HS-5 (cell line): ENCODE measurements at places on chromosomes 7 and 10.

DNA sequence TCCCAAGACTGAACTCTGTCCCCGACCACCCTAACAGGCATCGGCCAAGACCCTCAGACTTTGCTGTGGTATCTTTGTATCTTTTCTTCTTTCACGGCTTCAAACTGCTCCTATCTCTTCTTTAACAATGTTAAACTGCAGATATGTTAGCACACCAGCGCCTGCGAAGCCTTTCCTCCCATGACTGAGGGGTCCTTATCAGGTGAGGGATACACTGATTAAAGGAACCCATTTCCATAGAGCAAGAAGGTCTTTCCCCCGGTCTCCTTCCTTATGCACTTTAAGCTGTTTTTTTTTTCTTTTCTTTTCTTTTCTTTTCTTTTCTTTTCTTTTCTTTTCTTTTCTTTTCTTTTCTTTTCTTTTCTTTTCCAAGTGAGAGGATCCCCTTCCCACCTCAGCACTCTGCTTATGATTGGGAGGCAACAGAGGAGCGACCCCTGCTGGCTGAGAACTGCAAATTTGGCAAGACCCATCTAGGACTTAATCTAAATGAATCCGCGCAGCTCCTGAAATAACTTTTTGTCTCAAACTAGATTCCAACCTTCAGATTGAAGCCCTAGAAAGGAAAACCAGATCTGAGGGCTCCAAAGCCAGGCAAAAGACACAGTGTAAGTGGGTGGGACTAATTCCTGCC is 109.9 kb downstream of the ITGB8 start:
- no peak for DNase-seq

- no peak for DNase-seq
These were observed 44.2 kb upstream of the NPFFR1 start for GRCh38 chr10:70328018-70328417.

DNA sequence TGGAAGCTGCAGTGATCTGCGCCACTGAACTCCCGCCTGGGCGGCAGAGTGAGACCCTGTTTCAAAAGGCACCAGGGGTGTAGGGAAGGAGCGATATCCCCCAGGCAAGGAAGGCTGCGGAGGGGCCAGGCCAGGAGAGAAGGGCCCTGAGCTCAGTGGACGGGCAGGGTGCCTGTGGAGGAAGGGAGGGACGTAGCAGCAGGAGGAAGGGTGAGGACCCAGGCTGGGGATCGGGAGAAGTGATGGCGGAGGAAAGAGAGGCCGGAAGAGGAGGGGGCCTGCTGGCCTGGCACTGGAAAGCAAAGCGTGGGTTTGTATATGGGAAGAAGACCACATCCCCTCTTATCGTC is 45.6 kb downstream of the ALOX5 start:
- no peak for DNase-seq

DNA sequence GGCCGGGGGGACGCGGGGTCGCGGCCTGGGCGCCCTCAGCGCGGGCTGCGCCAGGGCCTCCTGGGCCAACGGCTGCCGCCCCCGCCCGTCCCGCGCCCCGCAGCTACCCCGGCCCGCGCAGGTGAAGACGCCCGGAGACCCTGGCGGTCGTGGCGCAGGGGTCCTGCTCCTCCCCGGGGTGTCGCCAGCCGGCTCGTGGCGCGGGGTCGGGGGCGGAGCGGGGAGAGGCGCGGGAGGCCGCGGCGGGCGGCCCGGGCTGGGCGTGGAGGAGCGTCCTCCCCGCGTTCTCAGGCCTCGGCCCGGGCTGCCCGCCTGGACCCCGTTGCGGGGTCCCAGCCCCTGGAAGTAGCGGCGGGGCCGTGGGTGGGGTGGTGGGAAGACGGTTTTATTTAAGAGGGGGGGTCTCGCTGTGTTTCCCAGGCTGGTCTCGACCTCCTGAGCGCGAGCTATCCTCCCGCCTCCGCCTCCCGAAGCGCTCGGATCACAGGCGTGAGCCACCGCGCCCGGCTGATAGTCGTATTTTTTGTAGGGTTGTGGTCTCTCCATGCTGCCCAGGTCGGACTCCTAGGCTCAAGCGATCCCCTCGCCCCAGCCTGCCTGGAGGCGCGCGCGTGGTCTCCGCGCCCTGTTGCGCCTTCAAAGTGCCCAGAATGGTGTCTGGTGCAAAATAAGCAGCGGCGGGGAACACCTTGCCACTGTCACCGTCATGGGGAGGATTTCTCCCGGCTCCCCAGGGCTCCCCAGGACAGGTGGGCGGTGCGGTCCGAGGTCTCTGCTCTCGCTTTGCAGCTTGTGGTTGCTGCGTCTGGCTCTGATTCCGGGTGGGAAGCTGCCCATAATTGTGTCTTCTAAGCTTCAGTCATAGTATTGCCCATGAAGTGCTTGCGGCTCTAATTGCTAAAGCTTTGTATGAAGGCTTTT is 15.3 kb upstream of the SUN1 start:
- no peak for DNase-seq

DNA sequence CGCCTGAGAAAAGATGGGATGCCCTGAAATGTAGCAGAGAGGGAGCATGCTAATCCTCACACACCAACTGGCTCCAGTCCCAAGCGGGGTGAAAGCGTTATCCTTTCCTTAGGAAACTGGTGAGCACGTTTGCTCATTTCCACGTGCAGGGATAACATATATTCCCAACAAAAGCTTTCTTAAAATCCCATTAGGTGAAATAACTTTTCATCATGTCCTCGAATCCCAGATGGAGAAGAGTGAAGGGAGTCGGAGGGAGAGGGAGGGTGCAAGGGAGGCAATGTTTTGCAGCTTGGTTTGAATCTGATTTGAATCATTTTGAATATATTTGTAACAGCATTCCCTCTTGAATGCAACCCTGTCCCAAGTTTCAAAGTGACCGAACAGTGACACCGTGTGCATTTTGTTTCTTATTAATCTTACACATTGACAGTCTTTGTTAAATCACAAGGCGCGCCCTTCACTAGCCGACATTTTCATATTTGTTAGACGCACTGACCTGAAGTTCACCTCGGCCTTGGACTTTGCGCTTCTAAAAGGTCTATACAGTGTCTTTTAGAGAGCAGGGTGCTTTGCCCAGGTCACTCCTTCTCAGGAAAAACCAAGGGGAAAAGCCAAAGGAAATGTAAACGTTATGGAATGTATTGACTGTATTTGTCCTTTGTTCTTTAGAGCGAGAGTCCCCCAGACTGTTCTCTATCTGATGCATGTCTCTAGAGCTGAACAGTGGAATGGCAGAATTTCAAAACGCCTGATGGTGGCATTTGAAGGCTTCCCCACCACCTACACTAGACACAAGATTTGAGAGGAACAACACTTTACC is 3.1 kb upstream of the HOXA4 start:
- no peak for DNase-seq

GRCh38 chr10:123797813-123798212 is 93.8 kb downstream of the CPXM2 start:
- DNase-seq, result no peak
